ENCODE measurements at places on chromosomes 4 and X. TPM values are rescaled to one million over a fixed set of nuclear protein-coding genes. Genes with fewer than 3 reads are reported as not detected.

DNA sequence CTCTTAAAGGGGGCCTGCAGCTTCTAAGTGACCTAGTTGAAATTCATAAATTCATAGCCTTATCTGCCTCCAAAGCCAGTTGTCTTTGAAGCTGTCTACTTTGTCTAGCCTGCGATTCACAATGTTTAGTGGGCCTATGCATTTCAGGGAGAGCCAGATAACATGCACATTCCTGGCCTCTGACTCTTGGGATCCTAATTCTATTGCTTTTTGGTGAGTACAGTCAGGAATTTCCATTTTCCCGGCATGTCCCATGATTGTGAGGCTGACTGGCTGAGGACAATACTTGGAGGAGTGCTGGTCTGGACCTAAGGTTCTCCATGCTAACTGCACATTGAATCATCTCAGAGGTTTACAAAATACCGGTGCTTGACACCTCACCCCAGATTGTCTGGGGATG, 155.0 kb downstream of the MSL3 start:
- no peak for DNase-seq

DNA sequence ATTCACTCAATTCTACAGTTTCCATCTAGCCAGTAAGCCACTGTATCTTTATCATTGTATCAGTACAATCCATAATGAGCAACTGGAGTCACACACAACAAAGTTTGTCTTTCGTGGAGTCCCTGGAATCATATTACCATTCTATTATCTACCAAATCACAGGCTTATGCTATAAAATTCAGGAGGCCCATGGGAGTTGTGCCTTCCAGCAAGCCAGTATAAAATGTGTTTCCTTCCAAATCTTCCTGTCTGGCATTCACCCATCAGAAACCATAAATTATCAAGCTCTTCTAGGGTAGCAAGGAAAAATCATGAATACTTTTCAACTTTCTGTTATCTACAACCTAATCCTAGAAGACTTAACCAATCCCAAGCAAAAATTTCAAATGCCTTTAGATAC, 1383.3 kb upstream of the PCDH7 start:
- DNase-seq = no peak

GRCh38 chr4:38364383-38364963, 299.5 kb upstream of the KLF3 start:
- no peak for DNase-seq

RPA4 gene
- total RNA-seq = 0.60 TPM

CENPE gene
- 63.6 TPM for total RNA-seq

DNA sequence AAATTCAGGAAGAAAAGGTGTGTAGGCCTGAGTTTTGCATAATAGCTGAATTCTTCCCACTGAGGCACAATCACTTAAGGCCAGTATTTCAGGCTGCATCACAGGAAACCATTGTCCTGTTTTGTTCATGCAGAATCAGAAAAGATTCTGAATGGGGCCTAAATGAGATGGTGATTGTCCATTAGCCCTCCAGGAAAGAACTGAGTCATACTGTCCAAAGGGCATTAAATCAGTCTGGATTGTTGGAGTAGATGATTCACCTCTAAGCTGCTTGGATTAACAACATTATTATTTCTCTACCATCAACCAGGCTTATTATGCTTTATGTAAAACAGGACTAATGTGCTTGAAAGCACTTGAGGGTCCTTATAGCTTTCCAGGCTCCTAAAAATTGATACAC, 36.2 kb downstream of the CT47B1 start:
- no peak for DNase-seq

CNKSR2 gene
- 7.6 TPM for total RNA-seq

Measured in activated T-cell treated with anti-CD3 and anti-CD28 coated beads, Interleukin-2, amount 50 U/mL, for 72 hours (primary cell).